Vagina (tissue), 2 donors: ENCODE measurements at places on chromosomes 12 and 14.

DNA sequence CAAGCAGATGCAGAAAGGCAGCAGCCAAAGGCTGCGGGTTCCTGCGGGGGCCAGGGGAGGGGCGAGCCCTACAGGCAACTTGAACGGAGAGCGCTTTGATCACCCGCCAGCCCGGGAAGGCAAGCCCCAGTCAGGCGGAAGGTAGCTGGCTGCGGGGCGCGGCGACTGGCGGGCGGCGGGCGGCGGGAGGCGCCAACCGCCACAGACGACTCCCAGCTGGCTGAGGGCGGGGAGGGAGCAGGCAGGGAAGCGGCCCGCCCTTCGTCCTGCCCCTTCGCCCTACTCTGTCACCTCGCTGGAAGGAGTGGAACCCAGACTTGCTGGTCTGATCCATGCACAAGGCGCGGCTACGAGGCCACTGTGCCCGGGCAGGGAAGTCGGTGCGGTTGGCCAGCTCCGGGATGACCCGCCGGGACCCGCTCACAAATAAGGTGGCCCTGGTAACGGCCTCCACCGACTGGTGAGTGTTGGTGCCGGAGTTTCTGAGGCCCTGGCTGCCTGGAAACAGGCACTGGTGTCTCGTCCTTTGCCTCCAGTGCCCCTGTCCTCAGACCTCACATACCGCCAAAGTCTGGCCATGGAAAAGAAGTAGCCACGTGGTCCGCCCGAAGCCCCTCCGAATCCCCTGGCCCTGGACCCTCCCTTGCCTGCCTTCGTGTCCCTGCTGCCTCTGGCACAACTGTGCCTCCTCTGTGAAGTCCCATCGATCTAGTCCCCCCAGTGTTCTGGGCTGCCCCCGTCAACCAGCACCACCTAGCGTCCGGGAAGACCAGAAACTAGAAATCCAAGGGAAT is 15.4 kb upstream of the CARMIL3 start:
- H3K27me3 ChIP-seq = no peaks in the 10 kb centered on the region
- H3K27ac ChIP-seq = peak overlapping the region; percentile 88
- peak overlapping the region; percentile 59 for H3K4me3 ChIP-seq

- no peak overlapping the region for H3K4me3 ChIP-seq
- no peaks in the 10 kb centered on the region for H3K4me1 ChIP-seq
- H3K27ac ChIP-seq = no peak overlapping the region
- no peaks in the 10 kb centered on the region for H3K27me3 ChIP-seq
- no peak for DNase-seq
Measured at GRCh38 chr12:49923035-49923644, 19.4 kb upstream of the FAIM2 start.

DNA sequence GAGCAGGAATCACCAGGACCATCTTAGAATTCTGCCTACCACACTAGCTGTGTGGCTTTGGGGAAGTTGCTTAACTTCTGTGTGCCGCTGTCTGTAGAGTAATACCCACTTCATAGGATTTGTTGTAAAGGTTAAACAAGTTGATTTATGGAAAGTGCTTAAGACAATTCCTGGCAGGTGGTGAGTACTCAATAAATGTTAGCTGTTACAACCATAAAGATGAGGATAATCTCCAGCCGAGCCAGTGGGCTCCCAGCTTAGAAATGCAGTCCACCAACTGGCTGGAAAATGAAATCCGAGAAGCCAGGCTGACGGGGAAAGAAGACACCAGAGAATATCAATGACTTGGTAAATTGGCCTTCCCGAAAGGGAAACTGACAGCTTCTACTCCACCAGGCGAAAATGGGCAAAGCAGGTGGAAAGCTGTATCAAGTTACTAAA is 173.5 kb downstream of the CHST11 start:
- no peaks in the 10 kb centered on the region for H3K36me3 ChIP-seq
- no peaks in the 10 kb centered on the region for H3K27me3 ChIP-seq
- no peak overlapping the region for H3K4me3 ChIP-seq
- H3K4me1 ChIP-seq = peaks cover 22% of the 10 kb centered on the region

DNA sequence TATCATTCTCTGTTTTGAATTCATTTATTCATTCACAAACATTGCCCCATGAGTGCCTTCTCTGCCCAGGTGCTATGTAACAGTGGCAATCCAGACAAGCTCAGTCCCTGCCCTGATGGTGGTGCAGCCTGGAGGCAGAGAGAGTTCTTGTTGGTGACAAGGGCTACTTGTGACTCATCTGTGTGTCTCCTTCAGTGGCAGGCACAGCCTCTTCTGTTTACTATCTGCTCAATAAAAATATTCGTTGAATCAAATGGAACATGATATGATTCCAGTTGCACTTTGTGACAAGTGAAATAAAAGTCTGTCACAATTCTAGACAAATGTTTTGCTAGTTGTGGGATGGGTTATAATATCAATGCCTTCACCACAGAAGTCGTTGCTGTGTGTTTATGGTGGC is 20.6 kb upstream of the CPM start:
- no peak overlapping the region for H3K27ac ChIP-seq
- H3K27me3 ChIP-seq = no peaks in the 10 kb centered on the region
- DNase-seq = no peak
- no peaks in the 10 kb centered on the region for H3K36me3 ChIP-seq
- H3K4me1 ChIP-seq = peaks cover 3% of the 10 kb centered on the region
- H3K4me3 ChIP-seq = no peak overlapping the region

- peaks cover 25% of the 10 kb centered on the region for H3K4me1 ChIP-seq
- H3K27me3 ChIP-seq = no peaks in the 10 kb centered on the region
- H3K27ac ChIP-seq = no peak overlapping the region
- no peak for DNase-seq
- no peaks in the 10 kb centered on the region for H3K36me3 ChIP-seq
- H3K4me3 ChIP-seq = no peak overlapping the region
Measured at GRCh38 chr12:124484067-124484466, 83.3 kb downstream of the NCOR2 start.

DNA sequence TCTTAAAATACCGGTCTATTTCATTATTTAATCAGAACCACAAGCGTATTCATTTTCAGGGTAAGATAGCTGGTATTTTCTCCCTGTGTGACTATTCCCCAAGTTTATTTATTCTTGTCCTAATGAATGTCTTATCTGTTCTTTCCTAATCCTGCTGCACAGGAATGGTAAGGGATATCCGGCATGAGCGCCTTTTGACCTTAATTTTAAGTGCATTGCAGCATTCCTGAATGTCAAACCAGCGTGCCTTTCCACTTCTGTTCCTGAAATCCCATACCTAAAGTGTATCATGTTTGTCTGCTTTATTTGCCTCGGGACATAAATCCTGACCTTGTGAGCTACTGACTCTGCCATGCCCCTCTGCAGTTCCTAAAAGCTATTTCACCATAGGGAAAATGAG is 1713.2 kb upstream of the FLRT2 start:
- H3K27me3 ChIP-seq = no peaks in the 10 kb centered on the region
- no peaks in the 10 kb centered on the region for H3K36me3 ChIP-seq
- DNase-seq = no peak
- H3K27ac ChIP-seq = no peak overlapping the region
- no peak overlapping the region for H3K4me3 ChIP-seq
- H3K4me1 ChIP-seq = no peaks in the 10 kb centered on the region

DNA sequence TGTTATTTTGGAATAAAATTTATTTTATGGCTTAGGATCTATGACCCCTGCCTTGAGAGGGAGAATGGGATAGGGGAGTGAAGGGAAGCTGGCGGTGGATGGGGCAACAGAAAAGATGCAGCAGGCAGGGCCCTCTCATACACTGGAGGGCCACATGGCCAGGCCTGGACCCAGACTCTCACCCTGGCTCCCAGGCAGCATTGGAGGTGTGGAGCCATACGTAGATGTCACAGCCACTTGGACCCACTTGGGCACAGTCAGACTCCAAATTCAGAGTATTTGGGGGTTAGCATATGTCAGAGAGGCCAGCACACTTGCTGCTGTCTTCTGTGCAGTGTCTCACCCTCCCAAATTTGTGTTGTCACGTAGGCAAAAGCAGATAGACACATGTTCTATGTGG is 6.5 kb downstream of the NAB2 start:
- peak overlapping the region; percentile 100 for H3K27ac ChIP-seq
- no peaks in the 10 kb centered on the region for H3K27me3 ChIP-seq
- DNase-seq = no peak
- peaks cover 75% of the 10 kb centered on the region for H3K36me3 ChIP-seq
- H3K4me1 ChIP-seq = peaks cover 71% of the 10 kb centered on the region

DNA sequence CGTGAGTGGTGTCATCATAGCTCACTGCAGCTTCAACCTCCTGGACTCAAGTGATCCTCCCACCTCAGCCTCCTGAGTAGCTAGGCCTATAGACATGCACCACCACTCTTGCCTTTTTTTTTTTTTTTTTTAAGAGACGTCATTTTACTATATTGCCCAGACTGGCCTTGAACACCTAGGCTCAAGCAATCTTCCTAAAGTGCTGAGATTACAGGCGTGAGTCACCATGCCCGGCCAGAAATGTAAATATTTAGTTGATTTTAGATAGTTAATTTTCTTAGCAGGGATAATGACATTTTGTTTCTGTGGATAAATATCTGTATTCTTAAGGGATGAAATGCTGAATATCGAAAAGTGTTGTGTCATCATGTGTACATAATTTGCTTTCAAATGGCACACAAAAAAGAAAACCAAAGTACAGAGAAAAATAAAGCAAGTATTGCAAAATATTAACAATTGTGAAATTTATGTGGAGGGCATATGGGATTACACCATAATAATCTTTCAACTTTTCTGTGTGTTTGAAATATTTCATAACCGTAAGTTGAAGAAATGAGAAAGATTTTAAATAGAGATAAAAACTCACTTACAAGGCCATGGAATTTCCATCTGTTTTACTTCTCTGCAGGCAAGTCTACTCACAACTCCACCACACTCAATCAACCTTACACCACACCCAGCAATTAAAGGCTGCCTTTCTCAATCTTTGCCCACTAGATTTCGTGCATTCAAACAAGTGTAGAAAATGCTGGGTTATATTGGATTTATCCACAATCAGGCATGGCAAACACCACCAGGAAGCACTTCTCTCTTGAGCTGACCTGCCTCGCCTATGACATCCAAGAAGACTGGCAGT is 93.7 kb downstream of the SPTSSA start:
- peaks cover 41% of the 10 kb centered on the region for H3K4me1 ChIP-seq
- no peaks in the 10 kb centered on the region for H3K27me3 ChIP-seq
- no peak overlapping the region for H3K27ac ChIP-seq
- DNase-seq = no peak
- H3K4me3 ChIP-seq = no peak overlapping the region

- H3K4me3 ChIP-seq = no peak overlapping the region
- DNase-seq = no peak
- H3K27ac ChIP-seq = peak overlapping the region; percentile 16
- peaks cover 4% of the 10 kb centered on the region for H3K36me3 ChIP-seq
- H3K4me1 ChIP-seq = peaks cover 37% of the 10 kb centered on the region
Measured at GRCh38 chr14:75720116-75720515, 59.1 kb downstream of the TTLL5 start.

DNA sequence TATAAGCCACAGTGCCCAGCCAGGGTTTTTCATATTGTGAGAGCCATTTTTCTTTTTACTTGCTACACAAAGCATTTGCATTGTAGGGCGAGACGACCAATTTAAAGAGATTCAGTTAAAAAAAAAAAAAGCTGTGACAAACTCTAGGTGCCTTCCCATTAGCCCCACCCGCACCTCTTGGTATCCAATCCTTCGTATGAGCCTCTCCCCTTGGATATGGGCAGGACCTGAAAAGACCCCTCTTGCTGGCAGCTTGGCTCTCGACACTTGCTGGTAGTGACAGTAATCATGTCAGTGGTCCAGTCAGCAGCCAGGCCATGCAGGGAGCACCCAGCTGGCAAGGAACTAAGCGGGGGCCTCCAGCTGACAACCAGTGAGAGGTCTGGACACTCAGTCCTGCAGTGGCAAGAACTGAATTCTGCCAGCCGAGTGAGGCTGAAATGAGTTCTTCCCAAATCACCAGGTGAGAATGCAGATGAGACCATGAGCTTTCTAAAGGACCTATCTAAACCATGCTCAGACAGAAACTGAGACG is 46.5 kb downstream of the SINHCAF start:
- no peaks in the 10 kb centered on the region for H3K4me1 ChIP-seq
- no peak overlapping the region for H3K4me3 ChIP-seq
- H3K27ac ChIP-seq = no peak overlapping the region
- no peaks in the 10 kb centered on the region for H3K36me3 ChIP-seq
- H3K27me3 ChIP-seq = no peaks in the 10 kb centered on the region

DNA sequence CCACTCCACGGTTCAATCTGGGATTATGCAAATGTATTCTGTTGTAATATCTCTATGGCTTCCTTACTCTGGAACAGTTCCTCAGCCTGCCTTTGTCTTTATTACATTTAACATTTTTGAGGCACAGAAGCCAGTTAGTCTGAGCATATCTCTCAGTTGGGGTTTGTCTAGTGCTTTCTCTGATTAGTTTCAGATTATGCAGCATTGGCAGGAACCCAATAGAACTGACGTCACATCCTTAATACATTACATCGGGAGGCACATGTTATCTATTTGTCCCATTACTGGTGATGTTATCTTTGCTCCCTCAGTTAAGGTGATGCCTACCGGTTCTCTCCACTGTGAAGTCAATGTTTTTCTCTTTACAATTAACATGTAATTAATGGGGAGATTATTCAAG is 62.4 kb downstream of the PPM1A start:
- no peak overlapping the region for H3K27ac ChIP-seq
- no peaks in the 10 kb centered on the region for H3K27me3 ChIP-seq
- no peaks in the 10 kb centered on the region for H3K4me1 ChIP-seq
- no peak overlapping the region for H3K4me3 ChIP-seq
- no peak for DNase-seq
- H3K36me3 ChIP-seq = no peaks in the 10 kb centered on the region

DNA sequence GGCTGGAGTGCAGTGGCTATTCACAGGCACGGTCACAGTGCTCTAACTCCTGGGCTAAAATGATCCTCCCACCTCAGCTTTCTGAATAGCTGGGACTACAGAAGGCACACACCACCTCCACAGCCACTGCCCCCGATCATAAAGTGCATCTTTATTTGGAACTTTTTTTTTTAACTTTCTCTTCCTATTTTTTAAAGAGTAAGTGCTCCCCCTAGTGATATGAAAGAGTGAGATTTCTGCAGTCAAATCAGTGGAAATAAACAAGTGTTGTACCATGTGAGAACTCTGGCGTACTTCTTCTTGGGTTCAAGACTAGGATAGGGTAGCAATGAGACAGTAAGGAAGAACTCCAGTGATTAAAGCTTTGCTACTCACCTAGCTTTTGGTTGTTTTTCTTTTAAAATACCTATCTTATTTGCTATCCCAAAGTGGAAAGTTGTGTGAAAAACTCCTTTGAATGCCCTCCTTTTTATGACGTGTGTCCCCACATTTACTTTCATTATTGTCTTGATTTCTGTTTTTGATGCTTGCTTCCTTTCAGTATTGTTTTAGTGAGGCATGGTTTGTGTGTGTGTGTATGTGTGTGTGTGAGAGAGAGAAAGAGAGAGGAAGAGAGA is 6.6 kb downstream of the PPP4R4 start:
- H3K27ac ChIP-seq = no peak overlapping the region
- no peak for DNase-seq
- H3K4me1 ChIP-seq = peaks cover 4% of the 10 kb centered on the region
- no peaks in the 10 kb centered on the region for H3K36me3 ChIP-seq
- H3K27me3 ChIP-seq = no peaks in the 10 kb centered on the region

DNA sequence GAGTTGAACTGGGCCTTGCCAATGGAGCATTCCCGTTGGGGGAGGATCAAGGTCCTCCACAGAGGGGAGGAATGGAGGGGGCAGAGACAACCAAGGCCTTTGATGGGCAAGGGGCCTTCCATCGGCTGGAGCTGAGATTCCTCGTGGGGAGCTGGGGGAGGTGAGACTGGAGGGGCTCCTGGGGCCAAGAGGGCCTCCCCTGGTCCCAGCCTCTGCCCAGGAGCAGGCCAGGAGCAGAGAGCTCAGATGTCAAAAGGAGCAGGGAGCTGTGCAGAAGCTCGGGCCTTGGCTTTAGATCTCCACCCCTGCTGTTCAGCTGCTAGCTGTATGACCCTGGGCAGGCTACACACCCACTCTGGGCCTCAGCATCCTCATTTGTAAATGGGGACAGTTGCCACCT is 24.0 kb downstream of the TMEM63C start:
- H3K27me3 ChIP-seq = no peaks in the 10 kb centered on the region
- no peak overlapping the region for H3K4me3 ChIP-seq
- DNase-seq = no peak
- no peaks in the 10 kb centered on the region for H3K36me3 ChIP-seq
- no peak overlapping the region for H3K27ac ChIP-seq
- no peaks in the 10 kb centered on the region for H3K4me1 ChIP-seq
